ENCODE measurements at places on chromosomes 6 and 20. TPM values are rescaled to one million over a fixed set of nuclear protein-coding genes. Genes with fewer than 3 reads are reported as not detected.

VGLL2 gene
- polyA plus RNA-seq, result not detected

MEI4 gene
- polyA plus RNA-seq, result 1.6 TPM

C20orf144 gene
- 0.29 TPM for polyA plus RNA-seq

CD93 gene
- polyA plus RNA-seq, result 41.0 TPM

EFCAB8 gene
- not detected for polyA plus RNA-seq

UST gene
- polyA plus RNA-seq, result 9.9 TPM

IL17F gene
- 0.56 TPM for polyA plus RNA-seq

ZNF133 gene
- 27.2 TPM for polyA plus RNA-seq

SLC17A1 gene
- polyA plus RNA-seq, result 24.6 TPM

TRIM39 gene
- polyA plus RNA-seq, result 12.4 TPM

MOG gene
- 0.20 TPM for polyA plus RNA-seq

BHLHE23 gene
- polyA plus RNA-seq, result not detected

FGD2 gene
- 2.7 TPM for polyA plus RNA-seq

DNA sequence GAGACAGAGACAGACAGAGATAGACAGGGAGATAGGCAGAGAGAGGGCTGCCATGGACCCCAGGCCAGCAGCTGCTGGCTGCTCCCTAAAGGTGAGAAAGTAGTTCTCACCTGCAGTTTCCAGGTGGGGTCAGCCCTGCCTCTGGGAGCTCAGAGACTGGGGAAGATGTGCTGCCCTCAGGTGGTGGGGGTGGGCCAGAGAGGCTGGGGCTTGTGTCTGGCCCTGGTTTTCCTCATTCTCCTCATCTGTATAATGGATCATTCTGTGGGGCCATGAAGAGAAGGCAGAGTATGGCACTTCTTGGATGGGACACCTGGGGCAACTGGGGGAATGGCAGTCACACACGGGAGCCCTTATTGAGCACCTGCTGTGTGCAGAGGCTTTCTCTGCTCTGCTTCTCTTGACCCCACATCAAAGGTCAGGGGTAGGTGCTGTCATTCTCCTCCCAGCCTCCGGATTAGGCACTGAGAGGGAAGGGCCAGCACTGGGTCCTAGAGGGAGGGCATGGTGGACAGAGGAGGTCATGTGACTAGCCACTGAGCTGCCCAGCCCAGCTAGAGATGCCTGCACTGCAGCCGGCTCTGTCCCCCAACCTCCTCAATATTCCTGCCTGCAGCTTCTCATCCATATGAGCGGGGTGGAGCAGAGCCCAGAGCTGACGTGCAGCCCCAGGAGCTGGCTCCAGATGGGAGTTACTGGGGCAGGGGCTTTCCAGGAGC is 4.1 kb downstream of the ANGPT4 start:
- DNase-seq, result no peak

- no peak for DNase-seq
Measured at GRCh38 chr6:74879976-74880375, 325.9 kb downstream of the COL12A1 start.

DNA sequence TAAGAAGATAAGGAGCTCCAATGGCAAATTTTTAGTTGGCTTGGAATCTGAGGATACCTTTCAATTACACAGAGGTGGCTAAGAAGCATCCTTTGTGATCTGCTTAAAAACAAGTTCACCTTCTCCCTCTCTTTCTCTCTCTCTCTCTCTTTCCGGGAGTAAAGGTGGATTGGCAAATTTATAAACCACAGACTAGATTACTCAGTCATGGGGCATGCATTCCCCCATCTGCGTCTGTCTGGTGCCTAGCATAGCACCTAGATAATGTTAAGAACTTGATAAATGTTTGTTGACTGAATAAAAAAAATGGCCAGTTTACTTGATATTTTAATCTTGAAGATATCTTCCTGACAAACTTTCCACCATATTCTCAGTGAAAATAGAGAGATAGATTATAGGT is 312.3 kb downstream of the CDC5L start:
- no peak for DNase-seq

DNA sequence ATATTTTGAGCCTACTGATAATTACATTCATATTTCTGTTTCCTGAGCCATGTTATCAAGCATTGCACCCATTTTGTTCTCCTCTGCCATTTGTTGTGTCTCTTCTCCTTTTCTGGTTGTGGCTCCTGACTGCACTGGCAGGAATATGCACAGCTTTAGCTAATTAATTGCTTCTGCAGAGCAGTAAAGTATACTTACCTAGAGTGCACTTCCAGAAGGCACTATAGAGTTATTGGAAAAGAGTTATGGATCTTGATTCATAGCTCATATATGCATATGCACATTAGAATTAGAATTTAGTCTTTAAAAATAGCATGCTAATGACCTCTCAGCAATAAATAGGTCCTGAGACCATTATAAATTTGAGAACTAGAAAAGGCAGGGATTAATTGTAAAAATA is 262.6 kb downstream of the NKAIN2 start:
- DNase-seq, result no peak

DNA sequence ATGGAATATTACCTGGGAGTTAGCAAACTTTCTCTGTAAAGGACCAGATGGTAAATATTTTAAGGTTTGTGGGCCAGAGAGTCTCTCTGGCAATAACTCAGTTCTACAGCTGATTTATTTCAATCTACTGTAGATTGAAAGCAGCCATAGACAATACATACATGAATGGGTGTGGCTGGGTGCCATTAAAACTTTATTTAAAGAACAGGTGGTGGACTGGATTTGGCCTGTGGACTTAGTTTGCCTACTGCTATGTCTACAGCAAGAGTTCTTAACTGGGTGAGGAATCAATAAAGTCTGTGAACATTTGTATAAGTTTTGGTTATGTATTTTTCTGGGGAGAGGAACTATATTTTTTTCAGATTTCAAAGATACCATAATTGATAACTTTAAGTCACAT is 55.1 kb downstream of the SLC22A2 start:
- DNase-seq, result no peak

DNA sequence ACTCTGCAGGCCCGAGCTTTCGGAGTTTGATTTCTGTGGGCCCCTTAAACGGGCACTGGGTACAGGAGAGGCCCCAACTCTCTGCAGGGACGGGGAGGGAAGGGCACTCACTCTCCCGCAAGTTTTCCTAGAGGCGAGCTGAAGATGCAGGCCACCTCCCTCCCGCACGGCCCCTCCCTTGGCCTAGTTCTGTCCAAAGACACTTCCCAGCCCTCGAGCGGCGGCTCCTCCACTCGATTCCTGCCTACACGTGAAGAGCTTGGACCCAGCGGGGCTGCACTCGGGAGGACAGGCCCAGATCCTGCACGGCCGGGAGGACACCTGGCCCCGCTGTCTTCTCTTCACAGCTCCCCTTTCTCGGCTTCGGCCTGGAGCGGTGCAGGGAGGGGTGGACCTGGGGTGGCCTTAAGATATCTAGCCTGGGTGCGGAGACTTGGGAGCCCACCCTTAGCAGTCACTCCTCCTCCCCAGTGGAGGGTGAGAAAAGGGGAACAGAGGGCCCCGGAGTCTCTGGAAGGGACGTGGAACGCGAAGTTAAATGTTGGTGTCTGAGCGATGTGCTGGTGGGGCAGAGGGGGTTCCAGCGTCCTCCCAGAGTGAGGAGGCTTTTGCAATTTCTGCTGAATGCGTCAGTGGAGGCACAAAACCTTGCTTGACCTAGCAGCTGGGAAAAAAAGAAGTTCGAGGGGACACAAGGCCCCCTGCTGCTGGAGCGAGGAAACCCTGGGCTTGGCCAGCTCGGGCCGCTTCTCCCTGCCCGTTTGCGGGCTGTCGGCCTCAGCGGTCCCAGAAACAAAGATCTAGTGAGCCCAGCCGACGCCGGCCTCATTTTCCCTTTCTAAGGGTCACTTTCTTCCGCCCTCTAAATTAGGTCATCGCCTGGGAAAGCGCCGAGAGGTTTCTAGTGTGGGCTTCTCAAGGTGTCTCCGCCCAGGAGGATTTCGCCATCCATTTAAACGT is 4.9 kb downstream of the OLIG3 start:
- no peak for DNase-seq

DNA sequence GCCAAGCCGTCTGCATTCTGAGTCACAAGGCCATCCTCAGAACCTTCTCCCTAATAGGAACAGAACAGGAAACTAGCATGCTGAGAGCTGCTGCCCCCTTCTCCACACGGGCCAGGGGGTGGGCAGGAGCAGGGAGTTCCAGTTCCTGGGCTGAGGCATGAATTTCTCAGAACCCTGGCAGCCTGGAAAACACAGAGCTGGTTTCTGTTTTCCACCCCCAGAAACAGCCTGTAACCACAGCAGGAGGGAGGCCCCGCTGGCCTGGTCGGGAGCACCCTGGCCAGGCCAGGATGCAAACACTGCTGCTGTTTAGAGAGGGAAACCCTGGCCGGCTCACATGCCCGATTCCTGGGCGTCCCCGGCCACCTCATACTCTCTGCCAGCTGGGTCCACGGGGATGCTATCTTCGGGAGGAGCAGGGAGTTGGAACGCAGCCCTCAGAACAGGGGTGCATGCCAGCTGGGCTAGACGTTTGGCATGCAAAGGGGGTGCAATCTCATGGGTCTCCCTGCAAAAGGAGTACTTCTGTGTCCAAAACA is 130.1 kb downstream of the NFATC2 start:
- DNase-seq, result no peak

DNA sequence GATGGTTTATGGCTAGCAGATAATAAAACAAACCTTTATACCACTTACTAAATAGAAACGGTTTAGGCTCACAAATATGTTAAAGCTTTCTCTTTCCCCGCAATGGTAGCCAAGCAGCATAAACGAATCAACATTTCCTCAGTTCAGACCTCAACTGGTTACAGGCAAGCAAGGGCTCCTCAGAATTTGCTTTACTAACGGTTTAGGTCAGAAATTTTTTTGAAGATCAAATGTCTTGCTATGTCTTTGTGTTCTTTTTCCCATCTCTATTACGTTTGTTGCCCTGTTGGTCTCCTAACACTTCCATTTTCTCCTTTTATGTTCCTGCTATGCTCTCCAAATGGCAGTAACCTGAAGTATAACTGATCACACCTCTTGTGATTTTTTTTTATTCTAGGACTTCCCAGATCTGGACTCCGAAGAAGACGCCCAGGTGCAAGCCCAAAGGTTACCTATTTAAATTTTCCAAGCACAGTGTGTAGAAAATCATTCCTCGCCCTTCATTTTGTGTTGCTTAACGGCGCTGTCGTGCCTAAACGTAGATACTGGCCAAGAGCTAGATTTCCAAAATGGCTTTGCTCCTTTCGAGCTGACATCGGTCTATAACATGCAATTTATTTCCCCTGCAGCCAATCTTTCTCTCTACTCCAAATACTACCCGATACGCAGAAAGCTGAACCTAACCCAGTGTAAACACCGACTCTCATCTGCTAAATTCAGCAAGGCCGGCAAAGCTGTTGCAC is 717 bp upstream of the ASF1A start:
- peak; percentile 87 for DNase-seq

- DNase-seq, result no peak
Measured at GRCh38 chr6:13079096-13079723, 249.1 kb downstream of the TBC1D7 start.

GRCh38 chr6:108119769-108120141 is 45.2 kb upstream of the OSTM1 start:
- DNase-seq, result no peak

- no peak for DNase-seq
Measured at GRCh38 chr6:8086755-8087306, 15.5 kb downstream of the EEF1E1 start.

GRCh38 chr6:26420688-26421171 is 18.7 kb downstream of the BTN3A1 start:
- peak; percentile 34 for DNase-seq

GRCh38 chr6:132948889-132949288 is 134.5 kb downstream of the RPS12 start:
- DNase-seq, result no peak

GRCh38 chr6:16334671-16335070 is 96.3 kb downstream of the GMPR start:
- no peak for DNase-seq

- DNase-seq, result no peak
Measured at GRCh38 chr20:63560856-63561609, 7.1 kb downstream of the FNDC11 start.

DNA sequence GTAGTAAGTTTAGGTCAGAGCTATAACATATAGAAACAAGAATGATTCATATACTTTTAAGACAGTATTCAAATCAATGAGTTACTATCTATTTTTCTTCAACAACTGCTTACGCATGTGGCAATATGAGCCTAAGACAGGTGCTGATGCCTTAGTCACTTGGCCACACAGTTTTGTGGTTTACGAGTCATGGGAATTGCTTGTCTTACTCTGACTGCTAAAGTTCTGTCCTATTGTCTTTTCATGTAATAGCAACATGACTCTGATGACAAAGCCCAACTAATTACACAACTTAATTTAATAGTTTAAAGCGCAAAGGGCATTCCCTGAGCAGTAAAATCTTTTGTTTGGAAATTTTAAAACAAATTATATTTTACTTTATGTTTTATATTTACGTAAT is 159.3 kb upstream of the CENPW start:
- no peak for DNase-seq

- DNase-seq, result no peak
Measured at GRCh38 chr6:90110971-90111370, 185.7 kb downstream of the BACH2 start.

DNA sequence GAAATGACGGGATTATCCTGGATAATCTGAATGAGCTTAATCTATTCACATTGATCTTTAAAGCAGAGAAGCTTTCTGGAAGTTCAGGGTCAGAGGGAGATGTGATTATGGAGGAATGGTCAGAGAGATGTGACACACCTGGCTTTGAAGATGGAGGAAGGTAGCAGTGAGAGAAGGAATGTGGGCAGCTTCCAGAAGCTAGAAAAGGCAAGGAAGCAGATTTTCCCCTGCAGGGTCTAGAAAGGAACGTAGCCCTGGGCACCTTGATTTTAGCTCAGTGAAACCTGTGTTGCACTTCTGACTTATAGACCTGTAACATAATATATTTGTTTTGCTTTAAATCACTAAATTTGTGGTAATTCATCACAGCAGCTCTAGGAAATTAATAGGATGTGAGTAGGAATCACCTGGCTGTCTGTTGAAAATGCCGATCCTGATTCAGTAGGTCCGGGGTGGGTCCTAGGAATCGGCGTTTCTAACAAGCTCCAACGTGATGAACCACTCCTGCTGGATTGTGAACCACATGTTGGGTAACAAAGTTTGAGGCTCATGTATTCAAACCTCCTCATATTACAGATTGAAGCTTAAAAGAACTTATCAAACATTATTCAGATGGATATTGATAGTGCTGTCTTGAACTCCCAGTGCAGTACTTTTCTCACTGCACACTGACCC is 157.0 kb downstream of the GJA1 start:
- DNase-seq, result no peak

GRCh38 chr20:43949741-43950618 is 35.3 kb downstream of the TOX2 start:
- no peak for DNase-seq

GRCh38 chr6:29796026-29796425 is 31.6 kb upstream of the HLA-G start:
- DNase-seq, result no peak

DNA sequence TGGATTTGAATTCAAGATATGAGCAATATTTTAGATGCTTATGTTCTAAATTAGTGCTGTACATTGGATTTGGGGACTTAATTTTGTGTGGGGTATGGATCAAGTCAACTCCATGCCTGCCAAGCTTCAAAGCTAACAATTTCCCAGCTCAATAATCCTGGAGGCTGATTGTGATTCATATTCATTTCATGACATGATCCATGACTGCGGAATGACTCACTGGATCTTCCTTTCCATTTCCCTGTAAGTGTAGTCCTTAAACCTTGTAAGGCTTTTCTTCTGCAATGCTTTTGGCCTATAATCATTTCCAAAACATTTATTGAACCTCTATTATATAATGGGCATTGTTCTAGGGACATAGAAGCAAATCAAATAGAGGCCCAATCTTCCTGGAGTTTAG is 44.7 kb upstream of the CCN2 start:
- no peak for DNase-seq

Measured in renal cortex interstitium (tissue), 15 donors.